ENCODE measurements at places on chromosomes 6 and 20. TPM values are rescaled to one million over a fixed set of nuclear protein-coding genes. Genes with fewer than 3 reads are reported as not detected.

GRCh38 chr6:33430991-33431879 is 11.4 kb downstream of the SYNGAP1 start:
- peak overlapping the region; percentile 71 for H3K4me3 ChIP-seq
- peak overlapping the region; percentile 95 for H3K27ac ChIP-seq
- peak; percentile 93 for DNase-seq
- H3K27me3 ChIP-seq, result no peaks in the 10 kb centered on the region
- peaks cover 61% of the 10 kb centered on the region for H3K4me1 ChIP-seq

- DNase-seq, result no peak
- no peak overlapping the region for H3K4me3 ChIP-seq
- peaks cover 4% of the 10 kb centered on the region for H3K36me3 ChIP-seq
Observed at GRCh38 chr6:51049288-51049982, 230.8 kb downstream of the TFAP2B start.

GRCh38 chr20:47181056-47181862 is 175.2 kb downstream of the ZMYND8 start:
- H3K27ac ChIP-seq, result no peak overlapping the region
- DNase-seq, result peak; percentile 38
- no peak overlapping the region for H3K4me3 ChIP-seq

- peaks cover 15% of the 10 kb centered on the region for H3K36me3 ChIP-seq
- peaks cover 75% of the 10 kb centered on the region for H3K4me1 ChIP-seq
- H3K4me3 ChIP-seq, result no peak overlapping the region
- H3K27me3 ChIP-seq, result no peaks in the 10 kb centered on the region
- peak overlapping the region; percentile 84 for H3K27ac ChIP-seq
- DNase-seq, result no peak
Observed at GRCh38 chr6:75278474-75279077, 6.0 kb downstream of the TMEM30A start.

- H3K4me3 ChIP-seq, result no peak overlapping the region
- peaks cover 48% of the 10 kb centered on the region for H3K4me1 ChIP-seq
- peak overlapping the region; percentile 80 for H3K27ac ChIP-seq
- DNase-seq, result no peak
- H3K27me3 ChIP-seq, result no peaks in the 10 kb centered on the region
Observed at GRCh38 chr20:32473231-32474008, 111.7 kb downstream of the NOL4L start.

- H3K36me3 ChIP-seq, result peaks cover 4% of the 10 kb centered on the region
- no peak for DNase-seq
- peak overlapping the region; percentile 59 for H3K27ac ChIP-seq
- H3K4me1 ChIP-seq, result peaks cover 56% of the 10 kb centered on the region
- H3K4me3 ChIP-seq, result no peak overlapping the region
- no peaks in the 10 kb centered on the region for H3K27me3 ChIP-seq
Observed at GRCh38 chr6:22880686-22881433, 311.5 kb downstream of the HDGFL1 start.

DNA sequence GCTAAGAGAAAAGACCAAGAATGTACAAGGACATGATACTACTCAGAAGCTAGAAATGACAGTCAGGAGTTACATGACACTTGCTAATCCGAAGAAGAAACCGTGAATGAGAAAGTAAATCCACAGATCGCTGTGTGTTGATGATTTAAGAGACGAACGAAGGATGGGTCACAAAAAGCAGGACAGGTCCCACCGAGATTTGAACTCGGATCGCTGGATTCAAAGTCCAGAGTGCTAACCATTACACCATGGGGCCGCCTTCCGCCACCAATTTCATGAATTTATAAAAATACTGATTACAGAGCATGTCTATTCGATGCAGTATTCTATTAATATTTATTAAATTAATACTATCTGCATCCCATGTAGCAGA is 54.0 kb upstream of the BTN3A2 start:
- H3K27me3 ChIP-seq, result 0 out of 2 replicates have a peak, but pooled peaks cover 3% of the 10 kb centered on the region
- no peaks in the 10 kb centered on the region for H3K36me3 ChIP-seq
- peak; percentile 51 for DNase-seq
- H3K4me1 ChIP-seq, result peaks cover 11% of the 10 kb centered on the region
- peak overlapping the region; percentile 88 for H3K4me3 ChIP-seq

- peaks cover 42% of the 10 kb centered on the region for H3K27me3 ChIP-seq
- peaks cover 18% of the 10 kb centered on the region for H3K4me1 ChIP-seq
- no peak overlapping the region for H3K27ac ChIP-seq
- no peak for DNase-seq
- no peak overlapping the region for H3K4me3 ChIP-seq
Observed at GRCh38 chr6:150605333-150605732, 5.6 kb downstream of the PLEKHG1 start.

DNA sequence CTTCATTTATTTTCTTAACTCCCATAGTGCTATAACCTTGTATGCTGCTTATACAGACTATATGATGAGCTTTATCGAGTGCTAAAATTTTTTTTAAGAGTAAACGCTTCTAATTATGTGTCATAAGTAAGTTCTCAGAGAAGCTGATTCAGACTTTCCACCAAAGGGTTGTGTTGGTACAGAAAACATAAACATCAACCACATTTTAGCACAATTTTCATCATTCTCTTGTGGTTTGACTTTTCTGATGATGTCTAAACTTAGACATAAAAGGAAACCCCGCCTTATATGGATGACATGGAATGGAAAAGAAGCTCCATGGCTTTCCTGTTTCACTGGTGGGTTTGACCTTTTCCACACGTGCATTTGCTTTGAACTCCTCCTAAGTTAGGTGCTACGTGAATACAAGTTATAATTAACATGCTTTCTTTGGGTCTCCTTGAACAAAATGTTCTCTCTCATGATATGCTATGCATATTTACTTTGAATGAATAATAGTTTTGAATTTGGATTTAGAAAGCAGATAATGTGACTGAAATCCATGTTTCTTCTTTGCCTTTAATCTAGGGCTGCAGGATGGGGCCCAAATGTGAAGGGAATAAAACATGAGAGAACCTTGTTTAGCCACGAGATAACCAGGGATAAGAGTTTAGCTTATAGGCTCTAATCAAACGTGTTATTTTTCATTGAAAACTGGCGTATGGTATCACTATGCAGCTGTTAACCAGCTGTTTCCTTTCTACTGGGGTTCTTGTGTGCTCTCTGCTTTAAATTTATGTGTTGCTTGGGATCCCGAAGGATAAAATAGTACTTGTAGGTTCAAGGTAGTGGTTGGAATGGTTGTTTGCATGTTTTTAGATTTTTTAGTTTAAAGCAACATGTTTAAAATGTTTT is 127.1 kb upstream of the AHI1 start:
- H3K27me3 ChIP-seq, result no peaks in the 10 kb centered on the region
- no peak for DNase-seq
- no peaks in the 10 kb centered on the region for H3K36me3 ChIP-seq
- no peak overlapping the region for H3K4me3 ChIP-seq
- H3K27ac ChIP-seq, result no peak overlapping the region
- no peaks in the 10 kb centered on the region for H3K4me1 ChIP-seq

GRCh38 chr20:50003253-50003656 is 20.5 kb downstream of the SNAI1 start:
- H3K27me3 ChIP-seq, result no peaks in the 10 kb centered on the region
- H3K27ac ChIP-seq, result no peak overlapping the region
- H3K4me3 ChIP-seq, result no peak overlapping the region
- 0 out of 2 replicates have a peak, but pooled peaks cover 2% of the 10 kb centered on the region for H3K4me1 ChIP-seq
- H3K36me3 ChIP-seq, result no peaks in the 10 kb centered on the region
- DNase-seq, result no peak

DNA sequence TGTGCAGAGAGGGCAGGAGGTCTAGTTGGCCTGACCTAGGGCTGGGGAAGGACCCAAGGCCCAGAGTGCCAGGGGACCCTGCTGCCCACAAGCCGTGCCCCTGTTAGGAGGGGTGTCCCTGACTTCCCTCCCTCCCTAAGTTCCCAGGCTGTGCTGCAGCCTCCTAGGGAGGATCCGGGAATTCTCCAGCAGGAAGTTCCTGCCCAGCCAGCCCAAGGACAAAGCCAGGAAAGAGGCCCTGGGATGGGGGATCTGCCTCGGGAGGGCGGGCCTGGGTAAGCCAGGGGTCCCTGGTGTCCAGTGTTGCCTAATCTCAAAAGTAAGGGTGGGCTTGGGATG is 9.3 kb upstream of the BAK1 start:
- no peak overlapping the region for H3K27ac ChIP-seq
- no peak for DNase-seq
- H3K4me3 ChIP-seq, result no peak overlapping the region
- H3K4me1 ChIP-seq, result peaks cover 35% of the 10 kb centered on the region
- H3K27me3 ChIP-seq, result no peaks in the 10 kb centered on the region

DNA sequence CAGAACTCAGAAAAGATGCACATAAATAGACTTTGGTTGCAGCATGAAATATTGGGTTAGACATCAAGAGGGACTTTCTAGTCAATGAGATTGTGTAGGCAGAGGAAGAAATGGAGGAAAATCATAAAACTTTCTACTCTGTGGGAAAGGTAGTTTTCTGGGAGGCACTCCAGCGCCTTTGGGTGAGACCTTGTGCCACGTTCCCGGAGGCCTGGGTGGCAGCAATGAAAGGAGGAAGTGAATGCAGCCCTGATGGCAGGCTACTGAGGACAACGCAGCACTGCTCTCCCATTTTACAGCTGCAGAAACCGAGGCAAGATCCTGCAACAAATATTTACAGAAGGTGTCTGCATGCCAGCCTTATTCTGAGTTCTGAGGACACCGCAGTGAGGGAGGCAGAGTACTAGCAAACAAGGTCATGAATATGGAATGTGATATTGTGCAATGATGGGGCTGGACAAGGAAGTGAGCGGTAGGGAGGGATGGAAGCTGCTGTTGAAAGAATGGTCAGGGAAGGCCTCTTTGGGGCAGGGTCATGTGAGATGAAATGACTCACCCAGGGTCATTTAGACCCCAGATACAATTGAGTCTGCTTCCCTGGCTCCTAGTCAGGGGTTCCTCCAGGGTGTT is 159.1 kb downstream of the TFAP2C start:
- H3K27ac ChIP-seq, result 0 out of 2 replicates have a peak overlapping the region, but pooled peaks have one; percentile 37
- H3K36me3 ChIP-seq, result no peaks in the 10 kb centered on the region
- H3K27me3 ChIP-seq, result peaks cover 6% of the 10 kb centered on the region
- no peak overlapping the region for H3K4me3 ChIP-seq
- no peak for DNase-seq

DNA sequence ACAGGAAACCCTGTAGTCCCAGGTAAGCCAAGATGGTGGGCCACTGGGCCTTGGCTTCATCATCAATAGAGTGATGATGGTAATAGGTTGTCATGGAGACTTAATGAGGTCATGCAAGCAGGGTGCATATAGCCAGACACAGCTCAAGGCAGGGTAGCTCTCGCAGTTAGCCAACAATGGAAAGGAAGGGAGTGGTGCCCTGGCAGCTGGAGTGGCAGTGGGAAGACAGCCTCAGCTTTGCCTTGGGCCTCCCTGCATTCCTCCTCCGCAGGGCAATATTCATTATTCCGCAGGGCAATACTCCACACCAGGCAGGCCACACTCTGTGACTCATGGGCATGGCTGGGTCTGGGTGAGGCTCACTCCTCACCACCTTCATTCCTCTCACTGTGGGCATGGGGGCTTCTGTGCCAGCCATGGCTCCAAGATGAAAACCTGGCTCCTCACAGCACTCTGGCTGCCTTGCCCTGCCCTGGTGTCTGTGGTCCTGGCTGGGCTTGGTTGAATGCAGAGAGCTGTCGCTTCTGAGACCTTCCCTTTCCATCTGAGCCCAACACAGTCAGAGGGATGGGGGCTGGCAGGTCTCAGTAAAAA is 163.1 kb upstream of the PMEPA1 start:
- H3K27ac ChIP-seq, result no peak overlapping the region
- H3K36me3 ChIP-seq, result no peaks in the 10 kb centered on the region
- H3K4me3 ChIP-seq, result no peak overlapping the region
- DNase-seq, result no peak

- H3K27ac ChIP-seq, result peak overlapping the region; percentile 62
- peaks cover 12% of the 10 kb centered on the region for H3K27me3 ChIP-seq
- peaks cover 7% of the 10 kb centered on the region for H3K36me3 ChIP-seq
Observed at GRCh38 chr20:62716198-62716940, 7.7 kb downstream of the NTSR1 start.

- H3K36me3 ChIP-seq, result no peaks in the 10 kb centered on the region
- H3K4me1 ChIP-seq, result peaks cover 8% of the 10 kb centered on the region
- no peak for DNase-seq
- no peak overlapping the region for H3K27ac ChIP-seq
- no peak overlapping the region for H3K4me3 ChIP-seq
Observed at GRCh38 chr6:45965007-45965406, 50.7 kb downstream of the CLIC5 start.

DNA sequence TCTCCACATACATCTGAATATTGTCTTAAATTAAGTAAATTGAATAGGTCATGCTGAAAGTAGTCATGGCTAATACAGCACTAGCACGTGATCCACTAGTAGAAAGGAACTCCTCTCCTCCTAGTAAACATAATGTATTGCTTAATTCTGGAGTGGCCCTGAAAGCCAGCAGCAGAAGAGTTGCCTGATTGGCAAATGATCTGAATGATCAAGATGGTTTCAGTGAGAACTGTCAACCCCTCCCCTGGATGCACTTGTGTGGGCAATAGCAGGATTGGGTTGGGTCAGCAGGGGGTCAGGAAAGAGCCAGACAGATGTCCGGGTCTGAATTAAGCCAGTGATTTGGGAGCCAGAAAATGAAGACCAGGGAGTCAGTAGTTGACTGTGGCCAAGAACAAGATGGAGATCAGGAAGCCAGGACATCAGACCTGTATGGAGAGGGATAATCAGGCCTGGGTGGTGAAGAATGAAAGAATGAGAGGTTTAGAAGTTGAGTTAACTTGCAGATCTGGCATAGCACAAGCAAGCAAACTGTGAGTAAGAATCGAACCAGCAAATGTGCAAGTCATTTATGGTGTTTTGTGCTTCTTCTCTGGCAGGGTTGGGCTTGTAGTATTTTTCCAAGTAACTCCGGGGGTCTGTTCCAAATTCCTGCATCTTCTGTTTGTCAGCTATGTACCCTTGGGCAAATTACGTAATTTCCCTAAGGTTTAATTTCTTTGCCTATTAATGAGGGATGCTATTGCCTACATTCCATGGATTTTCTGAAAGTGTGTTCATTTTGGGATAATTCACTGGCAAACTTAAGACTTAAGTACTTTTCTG is 304.9 kb downstream of the CD109 start:
- 0 out of 2 replicates have a peak, but pooled peaks cover 4% of the 10 kb centered on the region for H3K4me1 ChIP-seq
- H3K36me3 ChIP-seq, result 0 out of 2 replicates have a peak, but pooled peaks cover 2% of the 10 kb centered on the region
- no peak for DNase-seq
- H3K4me3 ChIP-seq, result no peak overlapping the region

DNA sequence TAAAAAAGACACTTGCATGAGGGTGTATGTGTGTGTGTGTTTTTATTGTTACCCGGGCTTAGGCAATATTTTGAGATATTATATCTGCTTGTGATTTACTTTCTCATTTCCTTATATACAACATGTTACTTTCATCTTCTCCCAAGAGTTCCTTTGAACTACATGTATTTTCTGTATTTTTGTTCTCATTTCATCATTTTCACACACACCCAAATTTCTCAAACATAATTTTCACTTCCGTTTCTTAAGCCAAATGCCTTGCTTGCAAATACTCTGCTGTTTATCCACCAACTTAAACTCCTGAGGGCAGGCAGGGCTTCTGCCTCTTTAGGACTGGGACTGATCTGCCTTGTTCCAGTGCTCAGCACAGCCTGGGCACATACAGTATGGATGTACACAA is 69.3 kb upstream of the FYN start:
- H3K4me3 ChIP-seq, result no peak overlapping the region
- H3K4me1 ChIP-seq, result peaks cover 6% of the 10 kb centered on the region
- no peak overlapping the region for H3K27ac ChIP-seq

Gene ADGRF4
- not detected for total RNA-seq

Gene TENT5A
- 4.2 TPM for total RNA-seq

Gene MAFB
- 6.7 TPM for total RNA-seq

Gene GPLD1
- total RNA-seq, result 8.4 TPM

Gene GSTA2
- 0.14 TPM for total RNA-seq

Gene SPEF1
- 0.64 TPM for total RNA-seq

Gene CYP24A1
- total RNA-seq, result not detected

Gene SRMS
- total RNA-seq, result 0.46 TPM

Gene RAMACL
- 0.30 TPM for total RNA-seq

Gene ARMC2
- 4.6 TPM for total RNA-seq

Gene BPIFB4
- total RNA-seq, result not detected
